CD4-positive, alpha-beta T cell treated with Interleukin-4 for 4 hours (primary cell): ENCODE measurements at places on chromosomes 12 and 14.

GRCh38 chr14:25381498-25381897 is 331.6 kb upstream of the STXBP6 start:
- no peak for DNase-seq

DNA sequence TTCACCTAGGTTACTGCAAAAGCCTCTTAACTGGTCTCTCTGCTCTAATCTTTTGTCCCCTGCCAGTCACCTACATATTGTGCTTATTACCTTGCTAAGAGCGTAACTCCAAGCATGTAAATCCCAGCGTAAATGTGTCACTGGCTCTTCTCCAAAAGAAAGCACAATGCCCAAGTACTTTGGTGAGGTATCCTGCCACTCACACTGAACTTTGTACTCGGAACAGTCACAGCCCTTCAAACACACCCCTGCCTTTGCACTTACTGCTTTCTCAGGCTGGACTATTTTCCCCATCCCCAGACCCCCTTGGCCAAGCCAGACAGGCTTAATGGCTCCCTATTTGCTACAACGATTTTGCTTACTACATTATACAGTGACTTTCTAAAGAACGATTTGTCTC is 31.7 kb downstream of the GALNT4 start:
- DNase-seq = no peak

- DNase-seq = peak; percentile 57
Observed at GRCh38 chr12:66279123-66279712, 23.1 kb upstream of the HELB start.

GRCh38 chr12:108123402-108123801 is 5.7 kb upstream of the WSCD2 start:
- no peak for DNase-seq

- no peak for DNase-seq
Observed at GRCh38 chr12:106582641-106583230, at the start of gene RFX4. Gene RFX4 (plus strand): TSS chr12:106583004. CDS start chr12:106583321, 317 bp downstream.

DNA sequence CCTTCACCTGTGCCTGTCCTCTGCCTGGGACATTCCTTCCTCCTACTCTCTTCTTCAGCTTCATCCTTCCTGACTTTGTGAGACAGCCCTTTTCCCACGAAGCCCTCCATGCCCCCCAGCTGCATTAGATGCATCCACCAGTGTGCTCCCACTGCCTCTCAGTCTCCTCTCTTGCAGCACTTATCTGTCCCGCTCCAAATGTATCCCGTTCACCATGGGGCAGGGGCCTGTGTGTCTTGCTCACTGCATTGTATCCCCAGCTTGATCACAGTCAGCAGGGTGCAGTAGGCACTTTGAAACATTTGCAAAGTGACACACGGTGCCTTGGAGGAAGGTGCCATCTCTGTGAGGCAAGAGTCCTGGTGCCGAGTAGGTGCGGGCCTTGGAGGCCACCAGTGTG is 104.0 kb downstream of the SLC25A47 start:
- no peak for DNase-seq

GRCh38 chr12:131867891-131868675 is 26.3 kb upstream of the ULK1 start:
- DNase-seq = no peak

GRCh38 chr14:100018482-100018881 is 46.7 kb upstream of the EVL start:
- no peak for DNase-seq

GRCh38 chr12:123145211-123145610 is 5.7 kb downstream of the PITPNM2 start:
- no peak for DNase-seq

DNA sequence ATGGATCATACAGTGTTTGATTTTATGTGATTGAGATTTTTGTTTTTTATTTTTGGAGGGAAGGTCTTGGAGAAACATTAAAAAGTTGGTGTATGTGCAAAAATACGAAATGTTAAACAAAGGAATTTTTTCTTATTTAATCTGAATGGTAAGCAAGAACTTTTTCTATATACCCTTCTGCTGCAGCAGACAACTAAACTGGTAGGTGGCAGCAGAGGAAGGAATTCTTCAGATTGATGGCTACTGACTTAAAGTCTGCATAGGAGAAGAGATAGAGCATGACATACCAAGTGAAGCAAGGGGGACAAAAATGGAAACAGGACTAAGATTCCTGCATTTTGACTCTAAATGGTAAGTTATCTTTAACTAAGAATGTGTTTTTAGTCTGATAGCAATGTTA is 42.0 kb upstream of the A2ML1 start:
- DNase-seq = no peak

DNA sequence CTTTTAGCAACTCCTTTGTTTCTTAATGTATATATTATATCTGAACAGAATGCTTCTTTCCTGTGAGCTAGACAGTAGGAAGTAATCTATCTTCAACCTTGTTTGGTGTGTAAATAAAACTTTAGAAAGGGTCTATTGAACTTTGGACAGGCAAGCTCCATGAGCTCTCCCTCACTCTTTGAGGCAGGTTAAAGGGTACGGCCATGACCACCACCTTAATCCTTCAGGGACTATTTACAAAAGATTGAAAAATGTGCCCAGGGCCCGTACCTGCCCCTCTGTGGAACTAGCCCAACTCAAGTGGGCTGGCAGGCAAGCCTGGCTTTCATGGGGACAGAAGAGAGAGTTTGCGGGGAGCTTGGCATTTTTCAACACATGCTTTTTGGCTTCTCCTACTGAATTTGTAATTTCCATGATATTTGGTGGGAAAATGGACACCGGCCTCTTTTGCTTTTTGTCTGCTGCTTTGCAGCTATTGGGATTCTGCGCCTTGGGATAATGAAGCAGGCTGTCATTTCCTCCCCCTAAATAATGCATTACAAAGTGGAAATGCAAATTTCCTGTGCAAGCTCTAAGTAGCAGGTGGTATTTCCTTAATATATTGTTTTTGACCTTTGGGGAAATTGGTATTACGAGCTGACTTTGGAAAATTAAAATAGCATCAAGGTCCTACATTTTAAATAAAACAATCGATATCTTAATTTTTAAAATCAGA is 106.0 kb downstream of the HMGA2 start:
- no peak for DNase-seq

GRCh38 chr12:89393551-89394121 is 41.3 kb upstream of the DUSP6 start:
- DNase-seq = no peak

DNA sequence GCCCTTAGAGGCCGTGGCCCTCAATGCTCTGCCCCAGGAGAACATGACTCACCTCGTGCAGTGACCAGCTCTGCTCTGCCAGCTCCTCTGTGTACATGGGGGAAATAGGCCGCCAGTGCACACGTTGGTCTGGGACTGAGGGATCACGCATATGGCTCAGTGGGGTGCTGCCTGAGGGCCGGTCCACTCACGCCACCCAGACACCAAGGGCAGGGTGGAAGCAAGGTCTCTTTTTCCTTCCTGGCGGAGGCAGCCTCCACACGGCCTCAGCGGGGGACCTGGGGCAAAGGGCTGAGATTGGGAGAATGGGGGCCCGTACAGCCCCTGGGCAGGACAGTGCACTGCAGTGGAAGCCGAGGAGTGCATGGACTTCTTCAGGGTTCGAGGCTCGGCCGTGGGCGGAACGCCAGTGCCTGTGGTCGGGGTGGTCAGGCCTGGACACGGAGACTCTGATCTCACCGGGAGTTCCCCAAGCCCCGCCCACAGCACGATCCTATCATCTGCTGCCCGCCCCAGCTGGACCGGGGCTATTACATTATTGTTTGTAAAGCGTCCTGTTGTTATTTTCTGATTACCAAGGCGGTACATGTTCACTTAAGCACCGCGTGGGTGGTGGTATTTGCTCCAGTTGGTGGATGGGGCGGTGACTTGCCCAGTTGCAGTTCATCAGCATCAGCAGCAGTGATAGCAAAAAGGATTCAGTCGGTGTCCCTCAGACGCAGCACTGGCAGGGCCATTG is 38.8 kb upstream of the TDRD9 start:
- DNase-seq = no peak

DNA sequence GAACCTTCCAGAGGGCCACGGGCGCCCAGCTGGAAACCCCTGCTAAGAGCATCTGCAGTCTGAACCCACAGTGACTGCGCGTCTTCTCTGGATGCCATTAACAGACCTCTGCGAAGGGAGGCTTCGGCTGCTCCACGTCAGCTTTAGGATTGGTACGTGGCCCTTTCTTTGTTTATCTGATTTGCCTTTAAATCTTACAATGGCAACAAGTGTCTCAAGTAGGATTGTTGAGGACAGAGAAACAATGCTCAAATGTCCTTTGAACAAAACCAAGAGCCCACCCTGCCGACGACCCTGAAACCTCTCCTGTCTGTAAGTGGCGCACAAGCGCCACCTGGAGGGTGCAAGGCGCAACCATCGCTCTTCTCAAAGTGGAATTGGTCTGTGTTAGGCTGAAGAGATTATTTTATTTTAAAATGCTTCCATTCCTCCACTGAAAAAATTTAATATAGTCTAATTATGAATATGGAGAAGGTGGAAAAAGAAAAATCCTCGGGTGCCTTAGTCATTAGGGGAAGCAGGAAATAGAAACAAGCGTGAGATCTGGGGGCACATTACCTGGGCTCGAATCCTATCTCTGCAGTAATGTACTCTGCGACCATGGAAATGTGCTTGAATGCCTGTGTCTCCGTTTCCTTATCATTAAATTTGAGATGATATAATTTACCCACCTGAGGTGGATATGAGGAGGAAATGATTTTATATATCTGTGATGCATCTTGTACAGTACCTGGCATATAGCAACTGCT is 82.6 kb upstream of the PTPRB start:
- DNase-seq = peak; percentile 23

- peak; percentile 37 for DNase-seq
Observed at GRCh38 chr12:93790472-93791152, 113.4 kb downstream of the CRADD start.

- no peak for DNase-seq
Observed at GRCh38 chr12:131835616-131836171, 7.5 kb downstream of the MMP17 start.

DNA sequence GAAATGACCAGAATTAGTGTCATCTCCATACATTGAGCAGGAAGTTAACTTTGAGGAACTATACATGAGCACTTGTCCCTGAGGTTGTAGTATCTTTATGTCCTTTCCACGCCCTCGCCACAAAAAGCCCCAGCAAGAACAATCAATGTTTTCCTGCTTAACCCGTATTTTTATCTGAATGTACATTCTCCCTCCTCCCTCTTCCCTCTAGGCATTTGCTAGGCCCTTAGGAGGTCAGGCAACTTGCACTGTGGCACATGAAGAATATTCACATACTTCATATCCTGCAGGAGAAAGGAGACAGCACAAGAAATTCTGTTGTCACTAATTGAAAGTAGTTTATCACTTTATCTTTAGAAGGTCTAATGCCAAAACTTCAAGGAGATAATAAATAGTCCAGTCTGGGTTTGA is 18.1 kb upstream of the DUSP6 start:
- DNase-seq = no peak

- DNase-seq = no peak
Observed at GRCh38 chr14:37142835-37143401, 29.5 kb downstream of the SLC25A21 start.
